Adrenal gland (tissue), 19 donors: ENCODE measurements at places on chromosomes 3 and 15.

- DNase-seq: no peak
Observed at GRCh38 chr3:108822123-108822897, at the start of gene TRAT1. TRAT1 (plus strand) TSS chr3:108822786; CDS start chr3:108822928, 142 bp downstream.

GRCh38 chr15:68410466-68411342 is 21.3 kb downstream of the ITGA11 start:
- peak; percentile 10 for DNase-seq

DNA sequence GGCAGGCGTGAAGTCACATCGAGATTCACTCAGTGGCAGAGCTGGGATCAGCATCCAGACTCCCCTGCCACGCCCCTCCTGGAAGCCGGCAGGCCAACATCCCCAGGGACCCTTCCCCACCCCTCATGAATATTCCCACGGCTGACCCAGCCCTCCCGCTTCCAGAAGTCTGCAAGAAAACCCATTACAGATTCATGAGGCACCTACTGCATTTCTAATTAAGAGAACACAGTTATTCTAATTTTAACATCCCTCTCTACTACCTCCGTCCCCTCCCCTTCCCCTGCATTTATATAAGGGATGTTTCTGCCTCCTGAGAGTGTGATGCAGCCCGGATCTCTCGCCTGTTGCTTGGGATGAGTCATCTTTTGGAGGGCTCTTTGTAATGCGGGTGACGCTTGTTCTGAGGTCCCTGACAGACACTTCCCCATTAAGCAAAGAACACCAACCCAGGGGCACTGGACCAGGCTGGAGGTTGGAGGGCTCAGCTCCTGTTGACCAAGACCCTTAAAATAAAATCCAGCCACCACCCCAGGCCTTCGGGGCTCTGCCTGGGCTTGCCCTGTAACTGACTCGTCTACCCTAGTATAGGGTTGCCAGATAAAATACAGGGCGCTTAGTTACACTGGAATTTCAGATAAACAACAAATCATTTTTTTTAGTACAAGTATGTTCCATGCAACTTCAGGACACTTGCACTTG is 118.7 kb downstream of the NUP210 start:
- DNase-seq: no peak

- DNase-seq: no peak
Observed at GRCh38 chr3:16464511-16465148, 48.9 kb downstream of the RFTN1 start.

- no peak for DNase-seq
Observed at GRCh38 chr3:191235331-191236314, 36.6 kb downstream of the OSTN start.

DNA sequence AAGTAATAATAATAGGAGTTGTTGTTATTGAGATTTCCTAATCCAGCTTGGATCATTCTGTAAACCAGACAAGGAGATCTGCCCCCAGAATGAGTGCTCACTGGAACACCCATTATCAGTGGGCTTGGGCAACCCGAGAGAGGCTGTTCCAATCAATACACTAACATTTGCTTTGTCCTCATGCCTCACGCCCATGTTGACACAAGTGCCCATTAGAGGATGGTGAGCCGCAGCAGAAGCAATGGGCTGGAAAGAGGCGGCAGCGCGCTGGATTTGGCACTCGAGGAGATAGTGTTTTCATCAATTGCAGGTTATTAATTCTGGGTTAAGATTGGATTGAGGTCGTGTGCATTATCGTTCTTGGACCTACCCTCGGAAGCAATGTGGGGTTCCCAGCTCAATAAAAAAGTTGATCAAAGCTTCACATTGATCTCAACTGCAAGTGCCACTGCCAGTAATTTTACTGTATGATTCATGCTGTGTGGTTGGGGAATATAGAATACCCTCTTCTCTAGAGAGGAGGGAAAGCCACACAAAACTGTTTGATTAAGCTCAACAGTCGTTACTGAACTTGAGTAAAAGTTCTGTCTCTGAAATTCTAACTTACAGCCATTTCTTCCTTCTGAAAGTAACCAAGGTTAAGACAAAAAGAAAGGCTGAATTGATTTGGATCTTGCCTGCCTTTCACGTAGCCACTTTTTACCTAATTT is 15.7 kb downstream of the LYZL4 start:
- no peak for DNase-seq
